Breast epithelium (tissue), 4 donors: ENCODE measurements at places on chromosomes 5 and 9. TPM values are rescaled to one million over a fixed set of nuclear protein-coding genes. Genes with fewer than 3 reads are reported as not detected.
A peak's percentile ranks its signal among the peaks of the same experiment; 100 is the strongest.

The ZNF454 gene
- 4.2 TPM for total RNA-seq

The SPINK4 gene
- total RNA-seq = not detected

The DOLPP1 gene
- 9.2 TPM for total RNA-seq

The TMEM232 gene
- 6.4 TPM for total RNA-seq

The PRUNE2 gene
- 12.0 TPM for total RNA-seq

The BASP1 gene
- total RNA-seq = 34.9 TPM

The ANGPTL2 gene
- total RNA-seq = 51.8 TPM

The PPP3R2 gene
- total RNA-seq = not detected

The ADGRD2 gene
- total RNA-seq = not detected

The ANKRD31 gene
- 0.66 TPM for total RNA-seq

The GABRA6 gene
- total RNA-seq = not detected

The EFNA5 gene
- 12.1 TPM for total RNA-seq

The PCDHGA9 gene
- total RNA-seq = 7.8 TPM

The SLIT3 gene
- total RNA-seq = 30.7 TPM

The GPX3 gene
- total RNA-seq = 1,215 TPM

The IRX1 gene
- total RNA-seq = 49.2 TPM

DNA sequence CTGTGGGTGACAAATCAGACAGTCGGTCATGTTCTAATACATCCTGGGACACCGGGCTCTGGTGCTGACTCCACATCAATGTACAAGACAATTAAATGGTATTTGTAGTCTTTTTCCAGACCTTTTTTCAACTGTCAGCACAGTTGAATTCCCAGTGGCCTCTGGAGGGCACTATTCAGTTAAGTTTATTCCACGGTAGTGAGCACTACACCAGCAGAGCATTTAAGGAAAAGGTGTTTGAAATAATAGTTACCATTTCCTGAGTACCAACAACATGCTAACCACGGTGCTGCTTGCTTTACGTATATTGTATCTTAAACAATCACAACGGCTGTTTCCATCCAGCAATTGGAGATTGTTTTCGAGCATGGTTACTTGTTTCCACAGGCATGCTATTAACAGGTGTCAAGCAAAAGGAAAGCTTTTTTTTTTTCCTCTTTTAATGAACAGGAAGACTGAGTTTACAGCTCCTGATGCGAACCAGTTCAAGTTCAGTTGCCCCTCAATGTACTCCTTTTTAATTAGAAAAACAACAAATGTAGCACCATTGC, 186.7 kb downstream of the PDZD2 start:
- no peak overlapping the region for H3K27ac ChIP-seq
- H3K27me3 ChIP-seq = no peaks in the 10 kb centered on the region
- no peak overlapping the region for H3K4me3 ChIP-seq
- H3K36me3 ChIP-seq = no peaks in the 10 kb centered on the region
- DNase-seq = no peak

DNA sequence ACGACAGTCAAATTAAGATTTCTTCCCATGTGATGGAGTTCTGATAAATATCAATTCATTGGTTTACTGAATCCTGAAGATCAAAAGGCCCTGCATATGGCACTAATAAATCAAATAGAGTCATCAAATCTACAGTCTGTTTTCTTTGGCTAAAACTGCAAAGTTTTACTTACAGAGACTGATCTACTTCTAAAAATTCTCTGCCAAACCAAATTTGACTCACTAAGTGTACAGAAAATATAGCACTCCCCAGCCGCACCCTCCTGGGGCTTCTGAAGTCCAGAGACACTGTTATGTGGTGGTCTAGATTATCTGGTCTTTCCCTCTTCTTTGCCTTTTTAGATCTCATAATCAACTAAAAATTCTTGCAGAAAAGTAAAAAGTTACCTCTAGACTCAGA, 237.7 kb downstream of the MLLT3 start:
- H3K36me3 ChIP-seq = no peaks in the 10 kb centered on the region
- H3K4me1 ChIP-seq = no peaks in the 10 kb centered on the region
- no peak overlapping the region for H3K4me3 ChIP-seq

GRCh38 chr5:155947394-155948062, 379.4 kb upstream of the SGCD start:
- no peaks in the 10 kb centered on the region for H3K36me3 ChIP-seq
- H3K4me1 ChIP-seq = no peaks in the 10 kb centered on the region
- DNase-seq = no peak
- H3K4me3 ChIP-seq = no peak overlapping the region

GRCh38 chr5:5419291-5420210, 2.9 kb upstream of the ICE1 start:
- no peaks in the 10 kb centered on the region for H3K36me3 ChIP-seq
- DNase-seq = no peak
- peaks cover 16% of the 10 kb centered on the region for H3K4me1 ChIP-seq
- H3K27me3 ChIP-seq = no peaks in the 10 kb centered on the region
- H3K4me3 ChIP-seq = no peak overlapping the region
- no peak overlapping the region for H3K27ac ChIP-seq

- DNase-seq = no peak
- H3K36me3 ChIP-seq = no peaks in the 10 kb centered on the region
- no peaks in the 10 kb centered on the region for H3K4me1 ChIP-seq
- H3K27ac ChIP-seq = no peak overlapping the region
- H3K4me3 ChIP-seq = no peak overlapping the region
These were observed 3.4 kb downstream of the SLC6A19 start for GRCh38 chr5:1204693-1205242.

DNA sequence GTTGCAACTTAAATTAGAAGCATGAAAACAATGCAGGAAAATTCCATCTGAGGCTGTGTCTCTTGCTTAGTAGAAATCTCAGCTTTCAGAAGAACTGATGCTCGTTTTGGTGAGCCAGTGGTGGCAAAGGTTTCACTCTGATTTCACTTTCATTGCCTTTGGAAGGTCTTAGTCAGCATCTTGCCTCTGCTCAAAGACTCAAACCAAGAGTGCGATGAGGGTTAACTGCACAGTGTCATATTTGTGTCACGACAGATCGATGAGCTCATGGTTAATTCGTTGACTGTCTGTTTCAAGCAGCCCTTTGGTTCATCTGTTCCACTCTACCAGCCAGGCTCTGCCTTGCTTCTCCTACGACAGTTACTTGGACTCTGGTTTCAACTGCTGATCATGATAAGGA, 331.3 kb upstream of the KIF2A start:
- H3K4me3 ChIP-seq = no peak overlapping the region
- DNase-seq = no peak
- H3K27me3 ChIP-seq = no peaks in the 10 kb centered on the region
- H3K36me3 ChIP-seq = no peaks in the 10 kb centered on the region

DNA sequence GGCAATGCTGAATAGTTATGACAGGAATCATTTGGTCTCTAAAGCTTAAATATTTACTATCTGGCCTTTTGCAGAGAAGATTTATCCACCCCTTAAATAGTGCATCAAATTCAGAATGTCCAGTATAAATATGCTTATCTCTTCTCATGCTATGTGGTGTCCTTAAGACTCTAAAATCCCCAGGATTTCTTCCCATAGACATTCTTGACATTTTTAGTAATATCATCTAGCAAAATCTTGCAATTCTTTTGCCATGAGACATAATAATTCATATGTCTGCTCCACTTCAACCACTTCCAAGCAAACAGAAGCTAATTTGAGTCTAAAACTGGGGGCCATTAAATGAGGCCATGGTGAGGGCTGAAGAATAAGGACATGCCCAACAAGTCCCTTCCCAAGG, 1923.4 kb upstream of the CDH9 start:
- DNase-seq = no peak
- H3K27me3 ChIP-seq = no peaks in the 10 kb centered on the region
- no peaks in the 10 kb centered on the region for H3K36me3 ChIP-seq

DNA sequence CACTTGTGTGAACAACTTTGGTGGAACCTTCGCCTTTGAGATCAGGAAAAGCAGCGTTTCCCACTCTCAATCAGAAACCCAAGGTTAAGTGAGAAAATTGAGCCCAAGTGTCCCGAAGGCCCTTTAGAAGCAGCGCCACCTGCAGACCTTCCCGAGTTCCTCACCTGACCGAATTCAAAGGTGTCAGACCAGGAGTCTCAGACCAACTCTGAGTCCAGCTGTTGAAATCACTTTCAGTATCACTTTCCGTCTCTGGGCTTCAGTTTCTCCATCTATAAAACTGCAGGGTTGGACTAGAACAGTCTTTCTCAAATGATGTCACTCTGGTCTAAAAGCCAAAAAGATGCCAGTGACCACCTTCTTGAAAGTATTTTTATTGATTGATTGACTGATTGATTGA, 31.7 kb upstream of the GRHPR start:
- H3K27ac ChIP-seq = no peak overlapping the region
- DNase-seq = no peak
- no peaks in the 10 kb centered on the region for H3K27me3 ChIP-seq
- H3K36me3 ChIP-seq = no peaks in the 10 kb centered on the region
- H3K4me3 ChIP-seq = no peak overlapping the region
- H3K4me1 ChIP-seq = no peaks in the 10 kb centered on the region

GRCh38 chr5:125835293-125836172, 587.7 kb upstream of the GRAMD2B start:
- H3K27ac ChIP-seq = no peak overlapping the region
- no peaks in the 10 kb centered on the region for H3K27me3 ChIP-seq
- H3K36me3 ChIP-seq = no peaks in the 10 kb centered on the region
- no peak for DNase-seq
- peak overlapping the region; percentile 38 for H3K4me3 ChIP-seq

DNA sequence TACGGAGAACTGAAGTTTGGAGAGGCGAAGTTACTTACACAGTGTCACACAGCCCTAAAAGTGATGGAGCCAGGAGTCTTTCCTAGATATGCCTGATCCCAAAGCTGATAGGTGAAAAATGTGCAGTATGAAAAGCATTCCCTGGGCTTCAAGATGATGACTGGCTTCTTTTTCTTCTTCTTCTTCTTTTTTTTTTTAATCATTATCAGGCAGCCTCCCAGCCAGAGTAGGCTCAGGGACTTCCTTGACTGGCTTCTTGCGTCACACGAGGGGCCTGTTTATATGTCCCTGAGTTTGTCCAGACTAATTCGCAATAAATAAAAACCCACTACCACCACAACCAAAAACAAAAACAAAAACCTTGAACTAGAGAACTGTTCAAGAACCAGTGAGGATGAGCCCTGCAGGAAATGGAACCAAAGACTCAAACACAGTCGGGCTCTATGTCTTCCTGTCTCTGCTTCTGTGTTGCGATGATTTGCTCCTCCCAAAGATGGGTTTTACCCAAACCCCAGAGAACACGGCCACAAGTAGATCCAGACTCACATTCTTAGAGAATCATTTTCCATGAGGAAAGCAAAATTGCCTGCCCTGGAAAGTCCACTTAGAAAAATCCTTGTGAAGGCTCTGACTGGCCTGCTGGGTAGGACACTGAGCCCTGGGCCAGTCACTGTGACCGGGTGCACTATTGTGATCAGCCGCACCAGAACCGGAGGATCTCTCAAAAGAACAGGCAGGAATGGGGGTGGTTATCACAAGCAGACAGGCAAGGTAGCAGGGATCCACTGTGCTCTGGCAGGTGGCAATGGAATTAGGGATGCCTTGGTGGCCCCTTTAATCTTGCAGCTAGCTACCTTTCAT, 38.0 kb upstream of the ADAM19 start:
- no peak overlapping the region for H3K27ac ChIP-seq
- H3K4me1 ChIP-seq = no peaks in the 10 kb centered on the region
- H3K4me3 ChIP-seq = no peak overlapping the region
- DNase-seq = no peak
- no peaks in the 10 kb centered on the region for H3K27me3 ChIP-seq

- no peak overlapping the region for H3K27ac ChIP-seq
- no peak for DNase-seq
- H3K36me3 ChIP-seq = no peaks in the 10 kb centered on the region
These were observed 43.5 kb downstream of the IRX1 start for GRCh38 chr5:3639175-3639574.

DNA sequence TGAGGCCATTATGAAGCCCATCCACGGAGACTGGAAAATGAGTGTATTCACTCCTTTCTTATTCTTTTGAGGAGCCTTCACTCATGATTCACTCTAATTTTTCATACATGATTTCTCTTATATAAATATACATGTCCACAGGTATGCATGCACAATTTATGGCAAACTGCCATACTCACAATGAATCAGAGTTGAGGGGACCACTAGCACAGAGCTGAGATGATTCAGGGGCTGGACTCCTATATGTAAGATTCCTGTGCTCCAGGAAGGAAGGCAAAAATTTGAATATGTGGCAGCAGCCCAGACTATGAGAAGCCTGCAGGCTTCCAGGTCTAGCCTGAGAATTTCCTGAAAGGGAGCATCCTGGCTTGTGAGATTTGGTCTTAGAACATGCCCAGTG, 484.6 kb downstream of the PRELID2 start:
- no peaks in the 10 kb centered on the region for H3K4me1 ChIP-seq
- no peak overlapping the region for H3K4me3 ChIP-seq
- H3K36me3 ChIP-seq = no peaks in the 10 kb centered on the region
- H3K27ac ChIP-seq = no peak overlapping the region
- no peaks in the 10 kb centered on the region for H3K27me3 ChIP-seq

- no peaks in the 10 kb centered on the region for H3K27me3 ChIP-seq
- DNase-seq = no peak
- no peaks in the 10 kb centered on the region for H3K36me3 ChIP-seq
- no peaks in the 10 kb centered on the region for H3K4me1 ChIP-seq
- no peak overlapping the region for H3K27ac ChIP-seq
These were observed 79.1 kb upstream of the GOLM1 start for GRCh38 chr9:86178503-86178902.
